ENCODE measurements at places on chromosomes 4 and X.
A peak's percentile ranks its signal among the peaks of the same experiment; 100 is the strongest.

DNA sequence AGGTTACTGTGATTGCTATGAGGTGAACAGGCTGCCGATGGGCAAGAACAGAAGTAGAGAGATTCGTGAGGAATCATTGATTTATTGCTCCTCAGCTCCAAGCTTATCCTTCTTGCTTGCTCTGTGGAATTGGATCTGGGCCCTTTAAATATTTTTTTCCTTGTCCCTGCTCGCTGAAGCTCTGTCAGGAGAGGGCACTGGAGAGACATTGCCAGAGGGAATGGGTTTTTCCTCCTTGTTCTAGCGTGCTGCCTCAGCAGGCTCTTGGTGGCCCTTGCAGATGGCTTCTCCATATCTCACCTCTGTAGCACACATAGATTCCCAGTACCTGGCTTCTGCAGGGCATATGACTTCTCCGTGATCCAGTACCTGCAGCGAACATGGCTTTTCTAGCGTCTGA, 67.4 kb downstream of the CNGA2 start:
- H3K4me3 ChIP-seq = no peak overlapping the region
- no peak for DNase-seq
- H3K27ac ChIP-seq = no peak overlapping the region
- H3K36me3 ChIP-seq = no peaks in the 10 kb centered on the region
- H3K27me3 ChIP-seq = no peaks in the 10 kb centered on the region
- H3K4me1 ChIP-seq = no peaks in the 10 kb centered on the region

DNA sequence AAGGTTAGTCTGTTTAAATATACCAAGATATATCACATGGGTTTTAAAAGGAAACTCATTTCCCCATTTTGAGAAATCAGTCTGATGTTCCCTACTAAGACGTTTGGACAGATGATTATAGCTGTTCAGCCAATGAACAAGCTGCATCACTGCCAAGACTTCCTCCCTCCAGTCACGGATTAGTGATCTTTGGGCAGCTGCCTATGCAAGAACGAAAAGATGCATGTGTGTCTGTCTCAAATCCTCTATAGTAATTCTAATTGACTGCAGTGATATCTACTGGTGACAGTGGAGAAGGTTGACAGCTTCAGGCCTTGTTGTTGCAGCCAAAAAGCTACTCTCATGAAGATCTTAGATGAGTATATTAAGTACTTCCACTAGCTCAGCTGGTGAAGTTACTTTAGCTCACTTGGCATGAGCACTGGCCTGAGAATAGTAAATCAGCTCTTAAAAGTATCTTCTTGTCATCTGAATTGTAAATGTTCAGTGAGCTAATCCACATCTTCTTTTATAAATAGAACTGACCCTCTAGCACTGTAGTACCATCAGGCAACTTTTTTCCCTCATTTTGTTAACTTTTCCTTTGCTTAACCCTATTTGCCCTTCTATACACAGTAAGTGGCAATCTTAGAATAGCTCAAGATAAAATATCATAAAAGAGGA, 134.5 kb upstream of the PCDH10 start:
- H3K36me3 ChIP-seq = no peaks in the 10 kb centered on the region
- H3K27ac ChIP-seq = no peak overlapping the region
- no peak overlapping the region for H3K4me3 ChIP-seq
- H3K27me3 ChIP-seq = no peaks in the 10 kb centered on the region

DNA sequence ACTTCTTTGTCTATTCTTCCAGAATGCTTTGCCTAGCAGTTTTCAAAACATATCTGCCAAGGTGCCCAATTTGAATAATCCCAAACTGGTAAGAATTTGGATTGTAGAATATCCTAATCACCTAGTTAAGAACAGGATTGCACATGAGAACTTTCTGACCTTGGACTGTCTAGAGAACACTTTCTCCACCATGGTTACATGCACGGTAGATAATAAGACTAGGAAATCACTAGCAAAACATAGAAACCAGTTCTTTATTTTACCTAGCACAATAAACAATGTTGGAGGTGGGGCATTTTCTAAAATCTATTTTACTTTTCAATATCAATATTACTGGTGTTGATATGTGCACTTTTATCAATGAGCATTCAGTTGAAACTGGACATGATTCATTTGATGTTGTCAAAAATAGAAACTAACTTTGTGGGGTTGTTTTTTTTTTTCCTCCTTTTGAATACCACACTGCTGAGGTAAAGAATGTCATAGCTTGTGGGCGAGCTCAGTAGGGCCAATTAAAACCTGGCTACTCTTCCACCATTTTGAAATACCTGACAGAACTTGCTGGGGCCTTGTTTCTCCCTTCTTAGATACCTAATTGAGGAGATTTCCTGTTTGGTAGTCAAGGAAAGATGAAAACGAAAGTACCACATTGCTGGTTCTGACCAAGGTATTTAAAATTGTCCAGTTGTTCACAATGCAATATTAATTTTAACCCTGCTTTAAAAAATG, 10.4 kb downstream of the MID1IP1 start:
- H3K4me1 ChIP-seq = peaks cover 51% of the 10 kb centered on the region
- H3K36me3 ChIP-seq = no peaks in the 10 kb centered on the region
- H3K27ac ChIP-seq = peak overlapping the region; percentile 9
- no peak overlapping the region for H3K4me3 ChIP-seq
- peak; percentile 48 for DNase-seq

DNA sequence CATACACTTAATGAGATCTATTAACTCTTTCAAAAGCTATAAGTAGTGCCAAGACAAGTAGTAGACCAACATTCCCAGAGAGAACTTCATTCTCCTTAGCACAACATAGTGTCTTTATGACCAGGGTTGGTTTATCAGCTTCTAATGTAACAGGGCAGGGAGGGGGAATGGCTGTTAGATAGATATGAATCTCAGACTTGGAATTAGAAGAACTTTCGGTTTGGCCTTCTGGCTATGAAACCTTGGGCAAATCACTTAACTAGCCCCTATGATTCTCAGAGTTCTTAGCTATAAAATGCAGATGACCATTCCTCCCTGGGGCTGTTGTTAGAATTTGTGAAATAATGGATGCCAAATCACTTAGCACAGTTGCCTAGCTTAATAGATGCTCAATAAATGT, 132.2 kb downstream of the SLC10A7 start:
- H3K4me3 ChIP-seq = no peak overlapping the region
- no peaks in the 10 kb centered on the region for H3K4me1 ChIP-seq
- H3K36me3 ChIP-seq = no peaks in the 10 kb centered on the region
- no peak for DNase-seq

DNA sequence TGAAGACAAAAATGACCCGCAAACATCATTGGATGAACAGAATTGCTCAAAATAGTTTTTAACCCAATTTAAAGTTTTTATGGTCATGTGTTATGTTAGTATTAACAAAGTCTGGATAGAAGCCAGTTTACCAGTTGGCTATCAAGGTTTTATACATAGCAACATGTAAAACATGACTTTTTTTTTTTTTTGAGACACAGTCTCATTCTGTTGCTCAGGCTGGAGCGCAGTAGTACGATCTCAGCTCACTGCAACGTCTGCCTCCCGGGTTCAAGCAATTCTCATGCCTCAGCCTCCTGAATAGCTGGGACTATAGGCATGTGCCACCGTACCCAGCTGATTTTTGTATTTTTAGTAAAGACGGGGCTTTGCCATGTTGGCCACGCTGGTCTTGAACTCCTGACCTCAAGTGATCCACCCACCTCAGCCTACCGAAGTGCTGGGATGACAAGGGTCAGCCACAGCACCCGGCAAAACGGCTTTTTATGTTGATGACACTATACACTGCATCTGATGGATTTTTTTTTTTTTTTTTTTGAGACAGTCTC, 3.4 kb downstream of the SAT1 start:
- DNase-seq = no peak
- H3K27ac ChIP-seq = no peak overlapping the region
- no peak overlapping the region for H3K4me3 ChIP-seq
- H3K36me3 ChIP-seq = peaks cover 6% of the 10 kb centered on the region

GRCh38 chr4:172978848-172979247, 189.8 kb upstream of the GALNT7 start:
- no peak overlapping the region for H3K4me3 ChIP-seq
- H3K27ac ChIP-seq = no peak overlapping the region
- DNase-seq = no peak
- H3K27me3 ChIP-seq = no peaks in the 10 kb centered on the region

- peak overlapping the region; percentile 15 for H3K4me3 ChIP-seq
- peak; percentile 6 for DNase-seq
- no peaks in the 10 kb centered on the region for H3K27me3 ChIP-seq
- no peaks in the 10 kb centered on the region for H3K36me3 ChIP-seq
- no peak overlapping the region for H3K27ac ChIP-seq
Observed at GRCh38 chrX:133923113-133923512, 62.3 kb downstream of the GPC3 start.

DNA sequence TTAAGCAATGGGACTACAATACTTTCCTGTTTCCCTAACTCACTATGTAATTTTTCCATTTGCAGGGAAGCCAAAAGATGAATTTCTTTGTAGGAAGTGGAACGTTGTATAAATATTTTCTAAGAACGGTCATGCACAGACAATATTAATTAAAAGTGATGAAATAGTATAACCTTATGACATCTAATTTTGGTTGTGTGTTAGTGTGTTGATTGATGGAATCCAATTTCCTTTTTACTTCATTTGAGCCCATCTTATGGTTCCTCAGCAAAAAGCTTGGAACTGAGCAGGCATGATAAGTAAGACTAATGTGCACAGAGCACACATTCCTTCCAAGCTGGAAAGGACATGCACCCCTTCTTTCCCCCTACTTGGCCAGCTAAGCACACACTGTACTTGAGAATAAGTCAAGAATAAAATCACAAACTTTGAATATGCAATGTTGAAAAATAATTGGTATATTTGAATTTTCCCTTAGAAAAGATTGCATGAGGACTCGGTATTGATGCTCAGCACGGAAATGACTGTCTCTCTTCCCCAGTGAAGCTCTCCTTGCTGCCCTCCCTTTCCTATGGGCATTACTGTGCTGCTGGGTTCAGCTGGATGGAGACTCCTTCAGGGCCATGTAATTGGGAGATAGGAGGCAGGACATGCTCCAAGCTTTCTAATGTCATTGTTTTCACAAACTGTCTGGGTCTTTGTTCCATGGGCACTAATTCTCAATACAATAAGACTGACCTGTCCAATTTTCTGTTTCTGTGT, 19.2 kb upstream of the PDLIM3 start:
- no peak overlapping the region for H3K27ac ChIP-seq
- H3K27me3 ChIP-seq = peaks cover 35% of the 10 kb centered on the region
- DNase-seq = no peak
- H3K36me3 ChIP-seq = no peaks in the 10 kb centered on the region
- no peaks in the 10 kb centered on the region for H3K4me1 ChIP-seq
- H3K4me3 ChIP-seq = no peak overlapping the region

Measured in common myeloid progenitor, CD34-positive (primary cell).